ENCODE measurements at places on chromosomes 13 and 19.

DNA sequence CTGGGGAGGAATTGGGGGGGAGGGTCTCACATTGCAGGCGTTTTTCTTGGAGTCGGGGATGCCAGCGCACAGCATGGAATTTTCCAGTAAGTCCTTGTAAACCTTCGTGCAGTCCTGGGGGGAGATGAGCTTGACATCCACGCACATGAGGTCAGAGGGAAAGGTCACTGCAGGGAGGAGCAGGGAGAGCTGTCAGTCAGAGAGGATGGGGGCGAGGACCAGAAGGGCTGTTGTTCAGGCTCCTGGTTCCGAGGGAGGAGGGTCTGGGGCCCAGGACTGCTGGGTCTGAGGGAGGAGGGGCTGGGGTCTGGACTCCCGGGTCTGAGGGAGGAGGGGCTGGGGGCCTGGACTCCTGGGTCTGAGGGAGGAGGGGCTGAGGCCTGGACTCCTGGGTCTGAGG lies 4.0 kb downstream of the KLK7 start:
- DNase-seq: peak; percentile 18

- no peak for DNase-seq
Observed at GRCh38 chr13:30493658-30494381, 28.1 kb upstream of the HMGB1 start.

GRCh38 chr13:37029617-37030016 lies 29.0 kb downstream of the EXOSC8 start:
- DNase-seq: no peak

DNA sequence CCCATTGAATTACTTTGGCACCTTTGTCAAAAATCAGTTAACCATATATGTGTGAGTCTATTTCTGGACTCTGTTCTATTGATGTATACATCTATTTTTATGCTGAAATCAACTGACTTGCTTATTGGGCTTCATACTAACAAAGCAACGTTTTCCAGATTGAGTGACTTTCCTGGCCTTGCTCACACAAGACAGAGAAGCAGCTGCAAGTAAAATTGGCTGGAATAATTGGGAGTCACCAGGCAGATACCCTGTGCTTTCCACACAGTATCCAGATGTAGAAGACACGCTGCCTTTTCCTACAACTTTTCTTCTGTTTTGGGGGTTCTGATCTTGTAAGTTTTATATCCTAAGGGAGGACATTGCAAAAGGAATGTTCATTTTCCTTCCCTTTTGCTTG lies 11.2 kb downstream of the METTL21C start:
- no peak for DNase-seq

DNA sequence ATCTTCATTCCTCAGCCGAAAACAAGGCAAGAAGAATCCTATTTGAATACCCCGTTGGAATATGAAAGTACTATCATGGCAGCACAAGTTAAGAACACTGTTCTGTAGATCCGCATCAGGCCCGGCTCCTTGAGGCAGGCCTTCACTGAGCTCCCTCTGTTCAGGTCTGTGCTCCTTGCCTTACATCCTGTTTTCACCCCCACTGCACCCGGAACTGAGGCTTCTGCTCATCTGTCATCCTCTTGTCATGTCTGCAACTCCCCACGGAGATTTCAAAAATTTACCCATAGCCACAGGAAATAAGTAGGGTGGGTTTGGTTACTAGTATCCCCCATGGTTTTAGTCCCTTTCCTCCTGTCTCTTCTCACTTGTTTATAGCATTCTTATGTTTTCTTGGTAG lies 861.9 kb downstream of the GPC5 start:
- peak; percentile 5 for DNase-seq

GRCh38 chr13:97359181-97360057 lies 74.5 kb upstream of the RAP2A start:
- DNase-seq: peak; percentile 85

- no peak for DNase-seq
Observed at GRCh38 chr13:106548064-106548696, 12.7 kb upstream of the EFNB2 start.

DNA sequence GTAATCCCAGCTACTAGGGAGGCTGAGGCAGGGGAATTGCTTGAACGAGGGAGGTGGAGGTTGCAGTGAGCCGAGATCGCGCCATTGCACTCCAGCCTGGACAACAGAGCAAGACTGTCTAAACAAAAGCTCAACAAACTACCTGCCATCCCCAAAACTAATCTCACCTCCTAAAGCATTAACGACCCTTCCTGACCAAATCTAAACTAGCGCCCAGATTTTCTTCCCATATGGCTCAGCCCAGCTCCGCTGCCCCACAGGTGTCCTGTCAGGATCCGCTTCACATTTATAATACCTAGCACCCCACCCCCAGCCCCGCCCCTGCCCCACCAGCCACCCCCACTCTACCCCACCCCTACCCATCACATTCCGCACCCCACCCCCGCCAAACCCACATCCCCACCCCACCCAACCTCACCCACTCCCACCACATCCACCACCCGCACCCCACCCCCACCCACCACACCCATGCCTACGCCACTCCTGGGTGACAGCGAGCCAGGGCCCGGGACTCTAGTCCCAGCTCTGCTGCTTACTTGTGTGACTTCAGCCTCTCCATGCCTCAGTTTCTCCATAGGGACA lies 599 bp downstream of the C19orf12 start:
- no peak for DNase-seq

Measured in mesendoderm (in vitro differentiated cells).